ENCODE measurements at places on chromosomes 16 and 17.

GRCh38 chr17:55263569-55264277 lies 1.0 kb upstream of the HLF start:
- no peak for DNase-seq

- DNase-seq: no peak
Measured at GRCh38 chr16:11074131-11074530, 129.8 kb downstream of the CLEC16A start.

GRCh38 chr17:66829386-66829864 lies 5.5 kb upstream of the CACNG5 start:
- DNase-seq: no peak

GRCh38 chr17:69539781-69540319 lies 125.4 kb downstream of the MAP2K6 start:
- no peak for DNase-seq

GRCh38 chr16:15907863-15908478 lies 19.6 kb upstream of the CEP20 start:
- DNase-seq: no peak

- no peak for DNase-seq
Measured at GRCh38 chr16:471353-472198, 46.1 kb downstream of the RAB11FIP3 start.

DNA sequence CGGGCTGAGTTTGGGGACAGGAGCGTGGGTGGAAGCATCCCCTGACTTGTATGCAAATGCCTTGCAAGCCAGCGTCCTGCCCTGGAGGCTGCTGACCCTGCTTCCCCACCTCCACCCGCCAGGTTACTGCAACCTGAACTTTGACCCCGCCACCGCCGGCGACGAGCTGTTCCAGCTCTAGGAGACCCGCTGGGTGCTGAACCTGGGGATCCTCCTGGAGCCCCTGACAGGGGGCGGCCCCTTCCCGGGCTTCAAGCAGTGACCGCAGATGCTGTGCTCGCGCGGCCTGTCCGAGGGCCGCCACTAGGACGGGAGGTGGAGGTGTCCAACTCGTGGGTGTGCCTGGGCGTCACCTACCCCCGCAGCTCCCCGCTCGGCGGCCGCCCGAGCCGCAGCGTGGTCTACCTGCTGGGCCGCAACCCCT lies 10.7 kb upstream of the SLC16A5 start:
- no peak for DNase-seq

GRCh38 chr17:58338841-58339754 lies 10.5 kb upstream of the TSPOAP1 start:
- DNase-seq: peak; percentile 90

DNA sequence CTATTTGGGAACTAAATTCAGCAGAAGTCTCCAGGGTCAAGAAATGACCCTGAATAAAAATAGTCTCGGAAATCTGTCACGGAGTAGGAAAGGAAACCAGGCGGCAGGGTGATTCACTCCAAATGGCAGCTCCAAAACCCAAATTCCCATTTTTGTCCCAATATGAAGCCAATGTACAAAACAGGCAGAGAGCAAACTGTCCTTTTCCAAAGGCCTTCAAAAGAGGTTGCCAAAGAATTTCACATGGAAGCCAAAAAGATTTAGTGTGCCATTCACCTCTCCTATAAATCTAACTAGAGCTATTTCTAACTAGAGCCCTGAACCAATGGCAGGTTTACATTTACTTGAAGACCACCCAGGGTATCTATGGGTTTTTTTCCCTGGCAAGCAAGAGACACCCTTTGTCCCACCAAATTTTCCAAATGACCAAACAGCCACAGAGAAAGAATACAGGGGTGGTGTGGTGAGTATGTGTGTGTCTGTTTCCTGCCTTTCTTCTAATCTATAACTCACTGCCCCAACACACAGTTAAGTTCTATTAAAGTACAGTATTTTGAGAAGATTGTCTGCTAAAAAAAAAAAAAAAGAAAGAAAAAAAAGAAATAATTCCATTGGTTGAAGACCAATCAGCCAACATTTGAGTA lies 6.8 kb downstream of the MYO1D start:
- DNase-seq: no peak
